ENCODE measurements at places on chromosomes 4 and X.

GRCh38 chr4:77052352-77052751, 23.4 kb downstream of the CCNI start:
- DNase-seq, result peak; percentile 53

- peak; percentile 54 for DNase-seq
These were observed 45.7 kb upstream of the GATB start for GRCh38 chr4:151806511-151806927.

GRCh38 chrX:40644176-40644575, 3.2 kb downstream of the CXorf38 start:
- DNase-seq, result peak; percentile 78

DNA sequence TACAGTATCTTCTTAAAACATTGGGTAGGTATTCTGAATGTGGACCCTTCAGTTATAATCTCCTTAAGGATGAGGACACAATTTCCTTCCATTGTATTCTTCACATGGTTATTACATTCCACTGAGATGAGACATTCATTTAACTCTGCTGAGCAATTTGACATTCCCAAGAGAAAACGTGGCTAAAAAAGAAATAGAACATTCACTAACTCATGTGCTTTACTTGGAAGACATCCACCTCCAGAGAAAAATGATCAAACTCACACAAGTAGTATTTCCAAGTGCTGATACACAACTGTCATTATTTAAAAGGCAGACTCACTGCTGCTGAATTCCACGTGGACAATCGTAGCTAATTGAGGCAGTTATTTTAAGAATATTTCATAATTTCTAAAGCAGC, 227.9 kb upstream of the ANKRD50 start:
- no peak for DNase-seq

DNA sequence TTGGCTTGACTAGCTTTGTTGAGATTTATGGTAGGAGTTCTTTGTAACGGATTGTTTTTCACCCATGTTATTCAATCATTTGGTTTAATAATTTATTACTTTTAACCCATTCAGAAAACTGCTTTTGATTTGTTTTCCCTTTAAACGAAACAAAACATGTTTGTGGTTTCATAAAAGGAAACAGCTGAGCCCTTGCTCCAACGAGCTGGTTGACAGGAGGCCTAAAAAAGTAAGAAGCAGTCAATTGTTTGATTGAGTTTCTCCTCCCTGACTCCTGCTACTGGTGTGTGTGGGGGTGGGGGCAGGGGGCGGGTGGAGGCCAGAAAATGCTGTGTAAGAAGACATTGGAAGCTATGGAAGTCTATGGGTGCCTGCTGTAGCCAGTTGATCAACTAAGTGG, 102.8 kb downstream of the CHRDL1 start:
- DNase-seq, result no peak

DNA sequence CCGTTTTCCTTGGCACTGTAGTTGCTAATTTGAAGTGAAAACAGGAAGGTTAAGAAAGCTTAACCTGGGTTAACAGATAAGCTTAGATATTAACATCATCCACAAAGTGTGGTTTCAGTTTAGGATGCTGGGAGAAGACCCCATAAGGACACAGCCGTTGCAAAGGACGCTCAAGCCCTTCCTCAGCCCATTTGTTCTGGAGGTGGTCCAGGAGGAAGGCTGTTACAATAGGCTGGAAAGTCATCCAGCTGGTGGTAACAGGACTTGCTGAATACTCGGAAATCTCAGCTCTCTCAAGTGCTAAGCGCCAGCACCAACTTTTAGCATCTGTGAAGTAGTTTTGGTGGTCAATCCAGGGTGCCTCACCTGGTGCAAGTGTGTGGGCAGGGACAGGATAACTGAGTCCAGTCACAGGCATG, 14.2 kb downstream of the CHST7 start:
- DNase-seq, result no peak

GRCh38 chr4:100124715-100125114, 65.6 kb downstream of the DDIT4L start:
- no peak for DNase-seq

- DNase-seq, result no peak
These were observed 8.1 kb downstream of the WDFY3 start for GRCh38 chr4:84958434-84958833.

DNA sequence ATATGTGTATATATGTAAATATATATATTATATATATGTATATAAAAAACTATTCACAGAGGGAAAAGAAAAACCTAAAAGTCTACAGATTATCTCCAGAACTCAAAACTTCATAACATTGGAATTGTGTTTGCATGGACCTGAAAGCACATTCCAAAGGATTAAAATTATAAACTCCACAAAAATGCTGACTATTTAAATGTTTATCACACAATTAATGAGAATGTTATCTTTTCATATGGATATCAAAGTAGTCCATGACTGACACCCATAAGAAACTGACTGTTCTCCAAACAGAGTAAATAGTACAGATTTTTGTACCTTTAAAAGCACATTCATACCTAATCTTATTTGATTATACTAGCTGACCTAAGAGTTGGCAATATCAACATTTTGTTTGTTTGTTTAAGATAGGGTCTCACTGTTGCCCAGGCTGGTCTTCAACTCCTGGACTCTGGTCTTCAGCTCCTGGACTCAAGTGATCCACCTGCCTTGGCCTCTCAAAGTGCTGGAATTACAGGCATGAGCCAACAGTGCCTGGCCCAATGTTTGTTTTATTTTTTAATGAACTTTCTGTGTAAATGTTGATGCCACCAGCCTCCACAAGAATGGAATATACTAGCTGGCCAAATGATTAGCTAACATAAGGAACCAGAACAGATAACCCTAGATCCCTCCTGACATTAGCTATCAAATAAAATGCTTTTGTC, 50.0 kb downstream of the SLC39A8 start:
- no peak for DNase-seq

- peak; percentile 4 for DNase-seq
These were observed 35.3 kb upstream of the DCX start for GRCh38 chrX:111447298-111447697.

- peak; percentile 22 for DNase-seq
These were observed 733.7 kb upstream of the PABPC4L start for GRCh38 chr4:134935320-134935719.

DNA sequence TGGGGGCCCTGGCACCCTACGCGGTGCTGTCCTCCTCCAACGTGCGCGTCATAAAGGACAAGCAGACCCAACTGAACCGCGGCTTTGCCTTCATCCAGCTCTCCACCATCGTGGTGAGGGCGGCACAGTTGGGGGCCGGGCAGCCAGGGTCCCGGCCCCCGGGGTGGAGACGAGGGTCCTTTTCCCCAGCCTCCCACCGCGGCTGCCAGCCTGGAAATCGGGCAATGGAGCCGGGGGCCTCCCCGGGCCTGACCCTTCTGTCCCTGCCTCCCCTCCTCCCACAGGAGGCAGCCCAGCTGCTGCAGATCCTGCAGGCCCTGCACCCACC, 13.7 kb upstream of the UBA1 start:
- DNase-seq, result no peak

GRCh38 chr4:95548738-95549245, at the start of gene UNC5C:
Gene UNC5C (minus strand): TSS chr4:95548973.
- DNase-seq, result peak; percentile 90

DNA sequence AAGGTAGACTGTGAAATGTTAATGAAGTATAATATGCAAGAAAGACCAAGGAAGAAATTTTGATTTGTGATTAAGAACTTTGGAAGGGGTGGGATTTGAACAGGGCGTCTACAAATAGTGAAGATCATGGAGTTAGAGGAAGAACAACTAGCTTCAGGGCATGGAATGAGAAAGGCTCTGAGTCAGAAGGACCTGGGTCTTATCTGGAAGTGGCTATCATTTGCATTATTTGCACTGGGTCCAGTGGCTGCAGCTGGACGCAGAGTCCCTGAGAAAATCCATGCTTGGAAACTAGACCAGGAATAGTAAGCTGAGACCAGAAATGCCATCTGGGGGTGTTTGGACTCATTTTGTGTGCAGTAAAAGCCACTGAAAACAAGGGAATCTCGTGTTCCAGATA, 4.3 kb upstream of the LIMCH1 start:
- no peak for DNase-seq

- no peak for DNase-seq
These were observed 13.2 kb upstream of the IL13RA2 start for GRCh38 chrX:115030625-115031024.
